HCEC 1CT (cell line): ENCODE measurements at places on chromosomes 13 and 19.

DNA sequence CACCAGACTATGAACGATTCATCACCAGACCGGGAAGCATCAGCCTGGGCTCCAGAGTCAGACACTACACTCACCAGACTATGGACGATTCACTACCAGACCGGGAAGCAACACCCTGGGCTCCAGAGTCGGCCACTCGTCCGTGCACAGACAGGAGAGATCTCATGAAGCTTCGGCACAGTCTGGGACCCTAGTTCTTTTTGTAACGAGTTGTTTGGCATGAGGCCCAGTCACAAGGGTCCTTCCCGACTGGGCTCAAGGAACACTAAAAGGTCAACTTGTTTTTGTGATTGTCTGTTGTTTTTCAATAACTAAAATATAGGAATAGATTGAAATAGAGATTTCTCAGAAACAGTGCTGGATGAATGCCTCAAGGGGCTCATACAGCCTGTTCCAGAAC, 1141.6 kb upstream of the MIR17HG start:
- DNase-seq = no peak

GRCh38 chr13:98960606-98961502, 17.0 kb downstream of the DOCK9 start:
- no peak for DNase-seq

GRCh38 chr13:19181621-19182485, at the start of gene TUBA3C:
Gene TUBA3C (minus strand): TSS chr13:19181824. CDS start chr13:19181747, 77 bp downstream.
- DNase-seq = no peak

- DNase-seq = no peak
Measured at GRCh38 chr19:33132425-33132824, 511 bp downstream of the WDR88 start.

- DNase-seq = no peak
Measured at GRCh38 chr13:78602561-78603239, 652 bp downstream of the POU4F1 start.

- no peak for DNase-seq
Measured at GRCh38 chr13:46663206-46664037, 110.5 kb downstream of the LRCH1 start.
